ENCODE measurements at places on chromosomes 16 and 17.

- no peak for DNase-seq
Observed at GRCh38 chr17:19345067-19345460, 17.5 kb downstream of the B9D1 start.

DNA sequence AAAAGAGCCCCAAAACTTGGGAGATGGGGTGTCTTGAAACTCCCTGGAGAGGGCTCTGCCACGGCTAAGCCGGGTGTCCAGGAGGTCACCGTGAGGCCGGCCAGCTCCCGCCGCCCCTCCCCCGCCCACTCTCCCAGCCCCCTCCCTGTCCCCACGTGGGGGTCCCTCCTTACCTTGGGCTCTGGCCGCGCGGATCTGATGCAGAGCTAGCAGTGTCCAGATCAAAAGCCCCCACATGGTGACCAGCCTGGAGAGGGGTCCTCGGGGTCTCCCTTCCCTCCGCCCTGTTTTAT, 447 bp downstream of the SDK2 start:
- DNase-seq: no peak

GRCh38 chr16:4802659-4803287, 340 bp upstream of the ROGDI start:
- DNase-seq: peak; percentile 93

- no peak for DNase-seq
Observed at GRCh38 chr17:79814127-79814973, 17.5 kb upstream of the CBX8 start.

- DNase-seq: no peak
Observed at GRCh38 chr17:64706224-64707049, 44.3 kb upstream of the SMURF2 start.

- no peak for DNase-seq
Observed at GRCh38 chr17:45783593-45784292, 377 bp upstream of the CRHR1 start.

- no peak for DNase-seq
Observed at GRCh38 chr16:17483351-17483750, 12.6 kb upstream of the XYLT1 start.

- no peak for DNase-seq
Observed at GRCh38 chr17:7835814-7836595, 2.0 kb downstream of the KDM6B start.

DNA sequence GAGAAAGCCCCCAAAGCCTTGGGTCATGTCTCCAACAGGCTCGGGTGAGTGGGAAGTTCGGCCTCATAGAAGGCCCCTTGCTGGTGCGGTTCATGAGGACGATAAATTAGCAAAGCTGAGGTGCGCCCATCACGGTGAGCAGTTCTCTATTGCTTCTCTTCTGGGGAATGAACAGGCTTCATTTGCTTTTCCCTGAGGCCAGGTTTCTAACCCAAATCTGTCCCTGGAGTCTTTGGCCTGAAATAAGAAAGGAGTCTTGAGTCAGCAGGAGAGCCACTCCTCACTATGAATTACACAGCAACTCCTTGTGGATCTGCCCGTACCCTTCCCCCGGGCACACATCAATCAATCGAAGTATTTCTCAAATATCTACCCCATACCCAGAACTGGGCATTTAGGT, 94.6 kb downstream of the YPEL2 start:
- DNase-seq: no peak

GRCh38 chr16:89170346-89171215, 967 bp upstream of the CDH15 start:
- DNase-seq: no peak

- DNase-seq: no peak
Observed at GRCh38 chr16:50984688-50985087, 166.4 kb downstream of the SALL1 start.

GRCh38 chr17:57086069-57086930, 1.3 kb downstream of the AKAP1 start:
- no peak for DNase-seq

DNA sequence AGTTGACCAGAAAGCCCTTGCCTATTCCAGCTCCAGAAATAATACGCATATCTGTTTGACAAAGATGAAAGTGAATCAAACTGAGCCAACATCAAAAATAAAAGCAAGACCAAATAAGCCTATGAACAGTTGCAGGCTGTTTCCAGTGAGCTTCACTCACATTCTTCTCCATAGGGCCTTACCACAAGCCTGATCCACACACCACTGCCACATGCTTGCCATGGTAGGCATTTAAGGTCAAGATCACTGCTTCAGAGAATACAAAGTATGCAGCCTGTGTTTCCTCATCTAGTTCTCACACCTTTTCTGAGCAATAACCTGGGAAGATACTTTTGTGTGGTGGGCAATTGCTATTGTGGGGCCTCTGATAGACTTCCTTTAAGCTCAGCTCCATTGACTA, 1060.2 kb downstream of the CDH11 start:
- no peak for DNase-seq

DNA sequence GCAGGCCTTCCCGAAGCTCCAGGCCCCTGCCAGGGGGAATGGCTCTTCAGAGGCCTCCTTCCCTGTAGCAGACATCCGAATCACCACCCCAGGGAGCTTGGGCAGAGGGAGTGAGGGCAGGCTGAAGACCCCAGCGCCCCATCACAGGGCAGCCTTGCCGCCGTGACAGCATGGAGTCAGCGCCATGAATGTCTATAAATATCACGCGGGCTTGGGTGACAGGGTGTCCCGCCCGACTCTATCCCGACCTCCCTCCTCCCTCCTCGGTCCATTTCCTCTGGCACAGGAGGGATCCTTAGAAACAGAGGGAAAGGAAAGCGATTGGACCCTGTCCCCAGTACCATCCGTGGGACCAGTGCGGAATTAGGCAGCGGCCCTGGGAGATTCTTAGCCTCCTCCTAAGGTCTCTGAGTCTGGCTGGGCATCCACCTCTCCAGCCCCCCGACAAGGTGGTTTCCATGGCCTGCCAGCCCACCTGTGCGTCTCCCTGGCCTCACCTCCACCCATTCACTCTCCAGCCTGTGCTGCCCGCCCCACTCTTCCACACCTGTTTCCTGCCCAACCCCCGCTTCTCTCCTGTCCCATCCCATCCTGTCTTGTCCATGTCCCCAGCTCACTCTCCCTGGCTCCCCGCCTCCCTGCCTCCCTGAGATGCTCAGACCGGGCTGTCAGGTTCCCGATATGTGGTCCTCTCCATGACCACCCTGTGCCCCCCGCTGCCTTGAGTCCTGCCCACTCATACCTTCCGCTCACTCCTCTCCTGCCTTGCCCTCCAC, 5.1 kb downstream of the ATP2A1 start:
- no peak for DNase-seq

DNA sequence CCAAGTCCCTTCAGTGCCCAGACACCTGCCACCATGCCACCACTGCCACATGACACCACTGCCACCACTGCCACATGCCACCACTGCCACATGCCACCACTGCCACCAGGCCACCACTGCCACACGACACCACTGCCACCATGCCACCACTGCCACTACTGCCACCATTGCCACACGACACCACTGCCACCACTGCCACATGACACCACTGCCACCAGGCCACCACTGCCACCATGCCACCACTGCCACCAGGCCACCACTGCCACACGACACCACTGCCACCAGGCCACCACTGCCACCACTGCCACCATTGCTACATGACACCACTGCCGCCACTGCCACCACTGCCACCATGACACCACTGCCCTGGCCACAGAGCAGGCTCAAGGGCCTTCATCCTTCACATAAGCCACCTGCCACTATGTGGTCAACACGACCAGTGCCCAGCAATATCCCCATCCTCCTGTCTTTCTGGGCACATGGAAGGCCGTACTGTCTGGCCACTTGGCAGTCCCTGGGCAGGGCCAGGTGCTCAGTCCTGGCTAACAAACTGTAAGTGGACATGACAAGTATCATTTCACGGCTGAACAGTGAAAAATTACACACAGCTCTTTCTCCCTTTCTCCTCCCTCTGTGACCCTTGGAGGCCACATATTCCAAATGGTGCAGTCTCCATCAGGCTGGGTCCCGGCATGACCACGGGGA, 33.1 kb downstream of the ABR start:
- no peak for DNase-seq

DNA sequence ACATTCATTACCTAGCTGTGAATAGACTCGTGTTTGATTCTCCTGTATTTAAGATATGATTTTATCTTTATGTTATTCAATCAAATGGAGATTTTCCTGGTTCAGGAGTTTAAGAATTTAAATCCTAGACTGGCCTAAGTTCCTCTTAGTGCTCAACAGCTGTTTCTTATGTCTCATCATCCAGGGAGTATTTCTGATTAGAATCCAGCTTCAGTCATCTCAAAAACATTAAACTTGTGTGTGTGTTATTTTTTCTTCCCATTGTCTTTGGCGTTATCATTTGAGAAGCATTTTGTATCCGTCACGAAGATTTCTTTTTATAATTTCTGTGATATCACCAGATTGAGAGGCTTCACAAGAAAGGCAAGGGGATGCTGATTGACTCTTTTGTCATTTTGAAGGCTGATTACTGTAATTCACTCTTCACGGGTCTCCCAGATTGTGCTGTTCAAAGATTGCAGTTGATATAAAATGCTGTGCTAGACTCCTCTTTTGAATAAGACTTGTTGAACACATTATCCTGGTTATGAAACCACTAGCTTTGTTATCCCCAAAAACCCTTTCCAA, 204.8 kb downstream of the CDH8 start:
- DNase-seq: no peak

DNA sequence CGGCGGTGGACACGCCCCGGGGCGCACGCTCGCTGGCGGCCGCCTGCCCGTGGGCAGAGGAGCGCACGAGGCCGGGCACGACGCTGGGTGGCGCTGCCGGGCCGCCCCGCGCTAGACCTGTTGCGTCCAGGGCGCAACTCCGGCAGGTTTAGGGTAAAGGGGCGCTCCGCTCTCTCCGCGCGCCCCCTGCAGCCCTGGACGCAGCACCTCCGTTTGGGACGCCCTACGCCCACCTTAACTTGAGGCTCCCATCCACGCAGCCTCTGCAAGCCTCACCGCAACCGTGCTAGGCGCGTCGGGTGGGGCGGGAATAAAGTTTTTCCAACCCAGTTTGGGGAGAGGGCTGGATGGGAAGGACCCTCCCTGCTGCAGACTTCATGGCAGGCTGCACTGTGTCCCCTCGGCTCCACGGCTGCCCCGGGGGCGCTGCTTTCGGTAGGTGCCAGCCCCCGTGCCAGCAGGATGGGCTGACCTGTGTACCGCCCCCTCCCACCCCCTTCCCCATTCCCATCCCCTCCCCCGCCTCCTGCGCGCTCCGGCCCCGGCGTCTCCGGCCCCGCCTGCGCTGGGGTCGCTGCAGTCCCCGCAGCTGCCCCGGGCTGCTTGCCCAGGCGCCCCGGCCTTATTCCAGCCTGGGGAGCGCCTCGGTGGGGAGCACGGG, at the start of gene SYT17:
Gene SYT17 (plus strand): TSS at position 531 of the 661 bp plus-strand sequence. CDS start 407 bp downstream, outside the sequence.
- DNase-seq: peak; percentile 25

GRCh38 chr16:4693956-4694641, 737 bp downstream of the NUDT16L1 start:
- no peak for DNase-seq

DNA sequence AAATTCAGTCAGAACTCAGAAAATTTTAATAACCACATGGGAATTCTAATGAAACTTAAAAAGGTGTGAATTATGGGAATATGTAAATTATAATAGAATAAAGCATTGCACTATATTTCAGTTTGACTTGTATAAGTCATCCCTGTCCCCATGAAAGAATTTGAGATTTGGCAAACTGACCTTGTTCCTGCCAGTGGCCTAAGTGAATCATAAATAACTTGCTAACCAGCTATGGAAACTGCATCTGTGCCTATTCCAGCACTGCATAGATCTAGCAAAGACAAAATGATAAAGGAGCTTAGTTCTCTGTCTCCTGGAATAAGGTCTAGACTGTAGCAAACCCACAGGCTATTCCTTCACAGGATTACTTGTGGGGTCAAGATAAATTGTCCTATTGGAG, 106.8 kb upstream of the NOG start:
- DNase-seq: no peak

- DNase-seq: no peak
Observed at GRCh38 chr17:18981642-18982424, 22.7 kb downstream of the FAM83G start.

- DNase-seq: no peak
Observed at GRCh38 chr16:78122774-78123315, 23.4 kb downstream of the WWOX start.

- no peak for DNase-seq
Observed at GRCh38 chr17:70608193-70608592, 438.9 kb downstream of the KCNJ2 start.

DNA sequence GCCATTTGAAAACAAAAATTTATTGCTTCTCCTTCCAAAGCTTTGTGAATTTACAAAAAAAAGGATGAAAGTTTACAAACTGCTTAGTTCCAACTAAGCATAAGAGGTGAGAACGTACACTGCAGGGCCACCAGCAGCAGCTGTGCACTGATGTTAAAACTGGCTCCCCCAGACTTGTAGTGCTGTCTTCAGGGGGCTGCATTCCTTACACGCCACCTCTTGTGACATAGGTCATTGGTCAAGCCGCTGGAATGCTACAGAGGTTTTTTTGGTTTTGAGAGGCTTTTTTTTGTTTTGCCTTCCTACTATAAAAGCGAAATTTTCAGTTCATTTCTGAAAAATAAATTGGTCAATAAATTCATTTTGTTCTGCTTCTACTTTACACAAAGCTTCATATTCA, 6.9 kb downstream of the IFT20 start:
- no peak for DNase-seq

DNA sequence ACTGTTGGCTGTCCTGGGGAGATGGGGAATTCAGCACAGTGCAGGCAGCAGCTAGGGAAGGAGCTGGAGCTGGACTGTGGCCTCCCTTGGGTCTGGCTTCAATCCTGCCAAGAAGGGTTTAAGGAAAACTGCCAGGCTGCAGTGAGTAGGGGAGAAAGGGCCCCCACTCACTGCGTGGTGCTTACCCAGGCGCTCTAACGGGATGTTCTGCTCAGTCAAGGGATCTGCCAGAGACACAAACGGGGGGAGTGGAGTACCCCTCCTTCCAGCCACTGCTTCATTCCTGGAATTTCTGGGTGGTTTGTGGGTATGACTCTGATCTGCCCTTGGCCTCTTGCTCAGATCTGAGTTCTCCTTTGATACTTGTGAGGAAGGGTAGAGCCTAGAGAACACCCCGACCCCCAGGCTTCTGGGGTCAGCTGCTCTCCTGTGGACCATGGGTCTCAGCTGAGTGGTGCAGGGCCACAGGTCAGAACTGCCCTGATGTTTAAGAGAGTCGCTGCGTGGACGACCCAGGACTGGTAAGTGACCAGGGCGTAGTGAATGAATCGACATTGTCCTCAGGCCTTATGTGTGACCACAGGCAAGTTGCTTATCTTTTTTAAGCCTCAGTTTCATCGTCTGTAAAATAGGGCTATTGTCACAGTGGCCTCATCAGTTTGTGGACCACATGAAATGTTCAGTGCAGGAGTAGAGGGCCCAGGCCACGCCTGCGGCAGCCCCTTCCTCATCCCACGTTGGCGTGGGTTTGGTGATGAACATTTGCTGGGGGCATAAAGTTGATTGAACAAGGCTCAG, 9.6 kb downstream of the CRISPLD2 start:
- no peak for DNase-seq

GRCh38 chr16:89024546-89025060, 47.6 kb upstream of the CBFA2T3 start:
- no peak for DNase-seq

All from stimulated activated CD4-positive, alpha-beta T cell treated with anti-CD3 and anti-CD28 coated beads, TNF-alpha, amount 100 ng/mL, for 48 hours (primary cell).